Glomerular endothelial cell (primary cell): ENCODE measurements at places on chromosomes 3 and 15. TPM values are rescaled to one million over a fixed set of nuclear protein-coding genes. Genes with fewer than 3 reads are reported as not detected.

The GOLGA8Q gene
- total RNA-seq = not detected in 2 replicates

The TRIM42 gene
- total RNA-seq = not detected in 2 replicates

The ANO10 gene
- 53.0 and 77.0 TPM in 2 replicates for total RNA-seq

The KBTBD13 gene
- total RNA-seq = not detected in 2 replicates

The OR5K2 gene
- not detected in 2 replicates for total RNA-seq

The CCR1 gene
- not detected in 2 replicates for total RNA-seq

The GOLGB1 gene
- 35.0 and 50.5 TPM in 2 replicates for total RNA-seq

The LRRIQ4 gene
- not detected in 2 replicates for total RNA-seq

The PRR20G gene
- not detected in 2 replicates for total RNA-seq

The CCNB2 gene
- 8.9 and 22.3 TPM in 2 replicates for total RNA-seq

The ITIH1 gene
- not detected in 2 replicates for total RNA-seq

The ZNF80 gene
- not detected in 2 replicates for total RNA-seq

The C2CD4A gene
- 0.05 and 1.1 TPM in 2 replicates for total RNA-seq

The A4GNT gene
- total RNA-seq = not detected in 2 replicates

The CLEC3B gene
- total RNA-seq = not detected in 2 replicates

The SELENOT gene
- 130 and 133 TPM in 2 replicates for total RNA-seq

The FANCD2 gene
- 5.3 and 14.6 TPM in 2 replicates for total RNA-seq

The LDHAL6B gene
- total RNA-seq = not detected in 2 replicates

The KLHL6 gene
- 9.5 and 13.0 TPM in 2 replicates for total RNA-seq

The ULK4 gene
- 6.7 and 11.7 TPM in 2 replicates for total RNA-seq

The SLMAP gene
- 26.3 and 37.8 TPM in 2 replicates for total RNA-seq

The CELF6 gene
- 0.05 and 1.5 TPM in 2 replicates for total RNA-seq

The SEMA3F gene
- 95.6 and 106 TPM in 2 replicates for total RNA-seq

The GAP43 gene
- 0.18 TPM in 1 of 2 replicates, not detected in the other for total RNA-seq

The CEMIP gene
- total RNA-seq = 0.53 and 2.0 TPM in 2 replicates

The NTRK3 gene
- 0.41 TPM in 1 of 2 replicates, not detected in the other for total RNA-seq

The MUSTN1 gene
- total RNA-seq = 2.7 TPM in 1 of 2 replicates, not detected in the other

The OR5H6 gene
- total RNA-seq = not detected in 2 replicates

The LNP1 gene
- 0.41 and 1.2 TPM in 2 replicates for total RNA-seq

The LRRC2 gene
- 0.41 TPM in 1 of 2 replicates, not detected in the other for total RNA-seq

The CHRFAM7A gene
- 0.44 and 1.1 TPM in 2 replicates for total RNA-seq

The ZNF774 gene
- total RNA-seq = 1.3 and 1.6 TPM in 2 replicates

The NUDT16 gene
- total RNA-seq = 12.3 and 17.7 TPM in 2 replicates

The CKMT1B gene
- not detected in 2 replicates for total RNA-seq

The EXOG gene
- 5.9 and 12.8 TPM in 2 replicates for total RNA-seq

The RBP2 gene
- not detected in 2 replicates for total RNA-seq

The PLCB2 gene
- 3.0 and 5.1 TPM in 2 replicates for total RNA-seq

The CMTM8 gene
- 2.7 and 5.6 TPM in 2 replicates for total RNA-seq

The NISCH gene
- total RNA-seq = 90.7 and 113 TPM in 2 replicates

The MED12L gene
- 0.05 and 0.29 TPM in 2 replicates for total RNA-seq

The MYEF2 gene
- total RNA-seq = 21.9 and 29.1 TPM in 2 replicates

The UTS2B gene
- total RNA-seq = 0.29 and 1.1 TPM in 2 replicates

The CELSR3 gene
- total RNA-seq = 1.1 and 2.2 TPM in 2 replicates

The RPP14 gene
- 6.5 and 9.1 TPM in 2 replicates for total RNA-seq

The DNAJB11 gene
- 63.6 and 101 TPM in 2 replicates for total RNA-seq
